ENCODE measurements at places on chromosomes 4 and X. TPM values are rescaled to one million over a fixed set of nuclear protein-coding genes. Genes with fewer than 3 reads are reported as not detected.
A peak's percentile ranks its signal among the peaks of the same experiment; 100 is the strongest.

DNA sequence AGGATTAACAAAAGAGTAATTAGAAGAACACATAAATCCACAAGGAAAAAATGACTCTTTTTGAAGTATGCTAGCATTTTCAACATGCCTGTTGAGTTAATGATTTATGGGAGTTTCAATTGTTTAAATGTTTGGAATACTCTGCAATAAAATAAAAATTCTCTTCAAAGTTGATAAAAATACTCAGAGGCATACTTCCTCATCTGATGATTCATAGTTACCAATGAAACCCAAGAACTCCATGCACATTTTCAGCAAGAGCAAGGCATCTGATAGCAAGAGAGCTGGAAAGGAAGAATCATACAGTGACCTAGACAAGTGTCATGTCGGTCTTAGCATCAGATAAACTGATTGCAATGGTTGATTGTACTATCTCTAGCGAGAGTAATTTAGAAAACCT lies 443.7 kb upstream of the ATOH1 start:
- no peak for DNase-seq

The CLRN2 gene
- not detected for polyA plus RNA-seq

- DNase-seq: no peak
Observed at GRCh38 chrX:32896088-32896487, 315.3 kb downstream of the DMD start.

DNA sequence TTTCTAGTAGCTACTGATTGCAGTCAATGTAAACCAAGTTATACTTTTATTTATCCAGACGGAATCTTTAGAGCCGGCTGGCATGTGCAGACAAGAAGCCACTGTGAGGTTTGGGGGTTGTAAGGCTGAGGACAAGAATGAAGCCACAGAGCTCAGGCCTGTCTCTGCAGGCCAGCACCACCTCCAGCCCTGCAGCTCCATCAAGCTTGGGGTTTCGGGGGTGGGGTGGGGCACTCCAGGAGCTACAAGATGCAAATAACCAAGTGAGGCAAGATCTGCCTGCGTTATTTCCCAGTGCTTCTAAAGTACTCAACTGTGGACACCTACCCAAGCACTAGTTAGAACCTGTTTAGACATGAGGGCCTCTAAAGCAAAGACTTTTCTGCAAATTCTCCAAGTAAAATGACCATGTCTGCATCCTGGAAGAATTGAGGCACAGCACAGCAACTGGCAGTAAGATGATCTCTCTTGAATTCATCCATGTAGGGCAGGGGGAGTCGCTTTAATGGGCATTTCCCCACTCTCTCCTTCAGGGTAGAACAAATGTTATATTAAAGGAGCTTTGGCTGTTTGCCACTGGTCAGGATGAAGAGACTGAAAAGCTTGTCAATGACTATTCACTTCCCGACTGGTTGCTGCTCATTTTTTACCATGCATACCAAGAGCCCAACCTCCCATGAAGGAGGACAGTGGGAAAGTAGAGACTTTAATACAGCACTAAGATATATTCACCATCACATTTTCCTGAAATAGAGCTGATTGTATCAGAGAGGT lies 222.5 kb downstream of the MGST2 start:
- no peak for DNase-seq

GRCh38 chr4:6939761-6940743 lies 30.4 kb downstream of the TBC1D14 start:
- DNase-seq: no peak

DNA sequence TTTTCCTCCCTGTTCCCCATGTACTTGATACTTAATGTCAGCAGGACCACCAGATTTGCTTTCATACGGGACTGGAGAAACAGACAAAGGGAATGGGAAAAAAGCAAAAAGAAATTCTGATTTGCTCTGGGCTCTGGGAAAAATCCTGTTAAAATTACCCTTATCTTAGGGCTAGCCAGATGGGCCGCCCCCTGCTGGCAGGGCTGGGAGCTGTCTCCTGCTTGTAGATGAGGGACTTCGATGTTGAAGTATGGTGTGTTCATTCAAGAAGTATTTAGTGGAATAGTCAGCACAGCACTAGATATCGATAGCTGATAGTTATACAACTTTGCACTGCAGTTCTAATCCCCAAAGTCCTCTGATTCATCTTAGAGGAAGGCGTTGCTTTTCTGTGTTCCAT lies 45.8 kb downstream of the BCORL1 start:
- peak; percentile 2 for DNase-seq

DNA sequence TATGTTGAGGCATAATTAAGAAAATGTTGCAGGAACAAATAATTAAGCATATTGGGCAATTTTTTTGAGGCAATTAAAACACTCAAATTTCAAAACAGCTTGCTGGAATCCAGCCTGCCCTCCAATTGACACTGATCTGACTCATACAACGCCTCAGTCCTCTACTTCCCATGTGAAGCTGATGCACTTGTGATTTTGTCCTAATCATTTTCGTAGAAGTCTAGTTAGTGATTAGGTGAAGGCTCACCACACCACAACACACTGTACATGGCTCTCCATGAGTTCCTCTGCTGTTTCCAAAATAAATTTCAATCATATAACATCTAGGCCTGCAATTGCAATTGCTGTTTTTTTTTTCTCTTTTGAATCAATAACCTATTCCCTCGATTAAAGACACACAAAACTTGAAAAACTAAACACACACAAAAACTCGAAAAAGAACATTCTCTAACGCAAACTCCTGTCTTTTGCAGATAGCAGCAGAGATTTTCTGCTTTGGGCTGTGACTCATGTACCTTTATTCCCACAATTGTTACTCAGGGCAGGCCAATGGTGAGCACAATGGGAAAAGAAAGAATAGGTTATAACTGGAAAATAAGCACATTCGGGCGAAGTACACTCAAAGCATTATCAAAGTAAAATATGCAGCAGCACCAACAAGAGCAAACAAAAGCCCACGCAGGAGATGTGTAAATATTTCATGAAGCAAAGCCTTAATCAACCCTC lies 1.7 kb downstream of the GPRIN3 start:
- no peak for DNase-seq

DNA sequence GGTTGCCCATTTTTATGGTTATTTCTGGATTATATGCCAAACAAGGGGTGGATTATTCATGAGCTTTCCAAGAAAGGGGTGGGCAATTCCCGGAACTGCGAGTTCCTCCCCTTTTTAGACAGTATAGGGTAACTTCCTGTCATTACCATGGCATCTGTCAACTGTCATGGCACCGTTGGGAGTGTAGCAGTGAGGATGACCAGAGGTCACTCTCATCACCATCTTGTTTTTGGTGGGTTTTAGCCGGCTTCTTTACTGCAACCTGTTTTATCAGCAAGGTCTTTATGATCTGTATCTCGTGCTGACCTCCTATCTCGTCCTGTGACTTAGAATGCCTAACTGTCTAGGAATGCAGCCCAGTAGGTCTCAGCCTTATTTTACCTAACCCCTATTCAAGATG lies 57.6 kb downstream of the SH3KBP1 start:
- DNase-seq: no peak

DNA sequence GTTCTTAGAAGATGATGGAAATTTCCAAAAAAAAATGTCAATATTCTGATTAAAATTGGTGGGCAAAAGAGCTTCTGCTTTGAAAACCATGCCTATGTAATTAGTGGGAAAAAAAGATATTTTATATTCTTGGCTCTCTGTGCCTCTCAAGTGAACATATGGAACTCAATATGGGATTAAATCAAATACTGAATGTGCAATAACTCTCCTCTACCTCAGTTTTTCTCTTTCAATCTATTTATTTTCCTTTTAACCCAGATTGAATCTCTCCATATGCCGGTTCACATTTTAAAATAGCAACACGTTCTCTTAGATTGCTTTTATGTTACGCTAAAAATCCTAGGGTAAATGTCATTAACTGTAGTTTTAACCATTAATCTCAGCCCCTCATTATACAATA lies 224.2 kb upstream of the PABPC4L start:
- DNase-seq: no peak

- DNase-seq: no peak
Observed at GRCh38 chrX:71181558-71181909, 36.9 kb downstream of the NLGN3 start.

The CT45A10 gene
- polyA plus RNA-seq: not detected

The KIAA1210 gene
- not detected for polyA plus RNA-seq

GRCh38 chr4:3517731-3518510 lies 14.3 kb downstream of the LRPAP1 start:
- no peak for DNase-seq

DNA sequence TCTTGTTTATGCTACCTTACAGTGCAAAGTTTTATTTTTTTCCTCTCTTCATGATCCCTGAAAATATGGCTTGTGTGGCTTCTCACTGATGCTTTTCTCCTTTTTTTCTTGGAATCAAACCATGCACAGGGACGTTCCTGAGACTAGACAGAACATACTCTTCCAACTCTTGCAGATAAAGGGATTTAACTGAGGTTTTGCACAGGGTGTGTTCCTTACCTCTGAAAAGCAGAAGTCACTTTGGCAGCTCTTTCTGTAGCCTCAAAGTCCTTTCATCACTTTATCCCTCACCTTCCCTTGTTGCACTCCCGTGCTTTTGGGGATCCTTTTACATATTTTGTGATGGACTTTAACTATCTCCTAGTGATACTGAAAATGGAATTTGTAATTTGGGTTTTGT lies 300.1 kb downstream of the SPRY1 start:
- DNase-seq: no peak

- no peak for DNase-seq
Observed at GRCh38 chrX:9676306-9676705, 89.3 kb downstream of the GPR143 start.

GRCh38 chr4:159547645-159548308 lies 444.9 kb downstream of the RAPGEF2 start:
- no peak for DNase-seq

DNA sequence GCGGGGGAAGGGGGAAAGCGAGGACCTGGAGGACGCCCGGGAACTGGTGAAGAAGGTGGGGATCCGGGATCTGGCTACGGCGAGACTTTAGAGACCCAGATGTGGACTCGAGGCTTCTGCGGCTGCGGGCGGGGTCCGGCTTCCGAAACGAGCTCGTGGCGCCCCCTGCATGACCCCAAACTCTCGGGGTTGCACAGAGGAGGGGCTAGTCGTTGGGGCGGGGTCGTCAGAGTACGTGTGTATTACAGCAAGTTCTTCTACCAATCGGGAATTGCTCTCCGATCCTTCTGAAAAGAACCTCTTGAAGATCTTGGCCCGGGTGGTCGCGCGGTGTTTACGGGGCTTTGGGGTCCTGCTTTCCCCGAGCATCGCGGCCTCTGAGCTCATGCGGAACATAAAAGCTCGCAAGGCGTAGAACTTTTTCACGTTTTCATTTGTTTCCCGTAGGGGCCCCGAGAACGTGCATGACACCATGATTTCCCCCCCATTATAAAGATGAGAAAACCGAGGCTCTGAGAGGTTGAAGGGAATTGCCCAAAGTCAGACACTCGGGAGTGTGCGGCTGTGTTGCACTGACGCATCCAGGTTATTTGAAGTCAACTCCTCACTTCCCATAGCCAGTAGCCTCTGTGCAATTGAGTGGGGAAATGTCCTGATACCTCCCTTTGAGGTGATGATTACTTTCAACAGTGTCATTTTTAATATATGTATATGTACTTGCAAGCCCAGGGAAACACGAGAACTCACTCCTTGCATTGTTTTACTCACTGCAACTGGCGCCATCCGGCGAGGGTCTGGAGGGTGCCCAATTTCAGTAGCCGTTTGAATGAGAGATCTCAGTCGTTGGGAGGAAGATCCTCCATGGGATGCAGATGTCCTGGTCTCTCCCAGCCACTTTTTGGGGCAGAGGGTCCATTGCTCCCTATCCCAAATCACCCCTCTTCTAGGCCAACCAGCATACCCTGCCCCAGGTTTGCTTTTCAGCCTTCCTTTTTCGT lies at the start of gene BEND4:
Gene BEND4 (minus strand): TSS at position 149 of the 998 bp plus-strand sequence. CDS start 512 bp downstream, outside the sequence.
- DNase-seq: no peak

The ADH7 gene
- not detected for polyA plus RNA-seq

- peak; percentile 69 for DNase-seq
Observed at GRCh38 chr4:184453365-184454160, 20.8 kb downstream of the IRF2 start.

GRCh38 chr4:89136525-89136924 lies 25.2 kb downstream of the TIGD2 start:
- no peak for DNase-seq

GRCh38 chr4:8488791-8489369 lies 48.3 kb downstream of the TRMT44 start:
- DNase-seq: no peak

DNA sequence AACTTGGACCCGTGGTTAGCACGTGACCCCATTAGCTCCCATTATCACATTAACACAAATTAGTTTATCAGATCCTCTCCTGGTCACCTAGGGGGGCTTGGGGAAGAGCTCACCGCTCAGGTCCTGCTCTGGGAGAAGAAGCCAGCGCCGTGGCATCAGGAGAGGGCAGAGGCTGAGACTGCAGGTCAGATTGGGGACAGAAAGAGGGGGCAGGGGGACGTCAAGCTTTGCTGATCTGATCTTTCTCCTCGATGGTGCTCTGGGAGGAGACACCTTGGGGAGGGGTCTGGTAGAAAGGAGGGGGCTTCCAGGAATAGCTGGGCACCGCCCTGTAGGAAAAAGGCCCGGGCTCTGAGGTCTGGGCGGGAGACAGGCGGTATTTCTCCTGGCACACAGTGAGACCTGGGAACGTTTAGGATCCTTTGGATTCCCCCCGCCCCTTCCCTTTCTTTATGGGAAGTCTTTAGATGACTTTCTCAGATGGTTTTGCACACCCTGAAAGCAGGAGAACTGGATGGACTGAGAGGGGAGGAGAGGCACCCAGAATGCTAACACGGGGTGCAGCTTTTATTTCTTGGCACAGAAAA lies 9.1 kb upstream of the ELF4 start:
- no peak for DNase-seq

The XKRX gene
- 0.46 TPM for polyA plus RNA-seq

DNA sequence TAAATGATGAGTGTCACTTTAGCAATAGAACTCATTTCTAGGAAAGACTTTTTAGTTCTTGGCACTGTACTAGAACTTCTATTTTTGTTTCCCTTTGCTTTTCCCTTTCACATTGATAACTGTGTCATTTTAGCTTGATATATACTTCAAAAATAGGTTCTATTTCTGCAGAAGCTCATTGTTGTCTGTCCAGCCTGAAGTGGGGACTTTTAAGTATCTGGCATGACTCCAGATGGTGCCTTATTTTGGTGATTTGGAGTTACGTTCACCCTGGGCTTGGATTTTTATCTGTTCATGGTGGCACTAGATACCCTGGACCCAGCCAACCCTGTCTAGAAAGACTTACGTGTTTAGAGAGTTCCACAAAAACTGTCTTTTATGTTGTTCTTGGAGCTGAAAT lies 3.4 kb downstream of the ABHD18 start:
- DNase-seq: no peak

DNA sequence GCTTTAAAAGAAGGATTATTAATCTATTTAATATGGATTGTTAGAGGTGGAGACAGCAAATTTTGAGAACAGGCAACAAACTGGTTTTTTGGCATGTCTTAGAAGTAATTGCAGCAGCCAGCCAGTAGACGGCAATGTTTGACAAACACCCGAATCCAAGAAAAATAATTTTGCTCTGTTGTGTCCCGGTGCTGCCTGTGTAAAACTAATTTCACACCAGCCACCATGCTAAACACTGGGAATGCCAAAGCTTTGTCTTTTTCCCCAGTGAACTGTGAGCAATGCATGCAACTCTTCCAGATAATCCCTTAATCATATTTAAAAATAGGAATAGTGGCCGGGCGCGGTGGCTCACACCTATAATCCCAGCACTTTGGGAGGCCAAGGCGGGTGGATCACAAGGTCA lies 25.9 kb downstream of the SMIM31 start:
- DNase-seq: no peak

The ETDA gene
- polyA plus RNA-seq: not detected

- DNase-seq: no peak
Observed at GRCh38 chr4:31069151-31069550, 349.0 kb downstream of the PCDH7 start.

All from AG04450 (cell line).